ENCODE measurements at places on chromosomes 3 and 15.
A peak's percentile ranks its signal among the peaks of the same experiment; 100 is the strongest.

DNA sequence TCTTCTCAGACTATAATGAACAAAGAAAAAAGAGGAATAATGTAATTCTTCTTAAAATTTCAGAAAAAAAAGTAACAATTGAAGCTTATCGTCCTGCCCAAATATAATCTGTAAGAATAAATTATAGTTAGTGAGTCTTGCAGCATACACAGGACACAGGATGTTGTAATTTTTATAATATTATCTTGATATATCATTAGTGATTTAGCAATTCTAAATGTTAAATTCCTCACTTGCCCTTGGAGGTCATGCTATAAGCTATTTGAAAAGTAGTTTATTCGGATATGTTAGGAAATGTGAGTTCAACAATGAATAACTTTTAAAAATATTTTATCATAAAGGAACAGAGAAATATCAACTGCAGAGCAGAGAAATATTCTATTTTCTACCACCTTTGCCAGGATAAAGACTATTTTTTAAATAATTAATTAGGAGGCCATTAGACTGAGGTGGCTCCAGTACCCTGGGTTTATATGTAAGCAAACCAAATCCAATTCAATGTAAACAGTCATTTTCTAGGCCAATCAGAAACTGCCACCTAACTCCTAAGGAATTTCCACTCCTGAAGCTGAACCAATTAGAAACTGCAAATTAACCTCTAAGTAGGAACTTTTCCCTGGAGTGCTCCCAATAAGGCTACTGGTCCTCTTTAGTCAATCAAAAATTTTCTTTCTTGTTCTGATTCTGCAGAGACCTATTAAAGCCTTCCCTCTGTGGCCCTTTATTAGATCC lies 1109.3 kb downstream of the ROBO2 start:
- DNase-seq: no peak

DNA sequence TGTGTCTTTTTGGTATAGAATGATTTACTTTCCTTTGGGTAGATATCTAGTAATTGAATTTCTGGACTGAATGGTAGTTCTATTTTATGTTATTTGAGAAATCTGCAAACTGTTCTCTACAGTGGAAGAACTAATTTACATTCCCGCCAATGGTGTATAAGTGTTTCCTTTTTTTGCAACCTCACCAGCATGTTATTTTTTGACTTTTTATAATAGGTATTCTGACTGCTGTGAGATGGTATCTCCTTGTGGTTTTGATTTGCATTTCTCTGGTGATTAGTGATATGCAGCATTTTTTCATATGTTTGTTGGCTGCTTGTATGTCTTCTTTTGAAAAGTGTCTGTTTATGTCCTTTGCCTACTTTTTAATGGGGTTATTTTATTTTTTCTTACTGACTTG lies 607.2 kb downstream of the OTOL1 start:
- DNase-seq: no peak

GRCh38 chr3:168096210-168096652 lies 507 bp upstream of the GOLIM4 start:
- peak; percentile 98 for DNase-seq

DNA sequence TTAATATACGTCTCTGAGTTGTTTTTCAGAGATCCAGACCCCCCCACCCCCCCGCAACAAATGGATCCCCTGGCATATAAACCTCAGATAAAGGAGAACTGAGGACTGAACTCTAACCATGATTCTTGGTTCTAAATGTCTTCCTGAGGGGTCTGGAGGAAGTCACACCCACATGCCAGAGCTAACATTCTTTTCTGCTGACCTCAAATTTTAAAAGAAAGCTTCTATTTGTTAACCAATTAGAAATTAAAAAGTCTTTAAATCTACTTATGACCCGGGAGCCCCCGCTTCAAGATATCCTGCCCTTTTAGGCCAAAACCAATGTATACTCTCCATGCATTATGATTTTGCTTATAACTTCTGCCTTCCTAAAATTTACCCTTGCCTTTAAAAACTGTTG lies 188.3 kb downstream of the ECT2 start:
- DNase-seq: no peak

GRCh38 chr3:36734742-36735141 lies 29.6 kb downstream of the DCLK3 start:
- no peak for DNase-seq

- DNase-seq: no peak
These were observed 139.8 kb downstream of the DUT start for GRCh38 chr15:48471073-48471472.

GRCh38 chr3:124748560-124749198 lies 18.4 kb downstream of the UMPS start:
- DNase-seq: peak; percentile 37

DNA sequence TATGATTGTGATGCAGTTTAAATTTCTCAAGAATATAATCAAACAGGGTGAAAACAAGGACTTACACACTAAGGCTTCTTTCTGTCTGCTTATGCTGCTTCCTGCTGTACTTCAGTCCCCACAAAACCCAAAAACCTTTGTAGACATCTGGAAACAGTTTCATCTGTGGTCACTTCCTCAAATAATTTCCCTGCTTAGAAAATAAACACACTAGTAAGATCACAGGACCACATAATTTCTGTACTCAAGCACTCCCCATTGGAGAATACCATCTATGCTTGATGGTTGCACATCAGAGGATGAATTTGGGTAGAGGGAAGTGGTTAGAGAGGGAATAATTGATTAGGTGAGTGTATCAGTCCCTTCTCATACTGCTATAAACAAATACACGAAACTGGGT lies 266.2 kb downstream of the LSAMP start:
- DNase-seq: no peak

DNA sequence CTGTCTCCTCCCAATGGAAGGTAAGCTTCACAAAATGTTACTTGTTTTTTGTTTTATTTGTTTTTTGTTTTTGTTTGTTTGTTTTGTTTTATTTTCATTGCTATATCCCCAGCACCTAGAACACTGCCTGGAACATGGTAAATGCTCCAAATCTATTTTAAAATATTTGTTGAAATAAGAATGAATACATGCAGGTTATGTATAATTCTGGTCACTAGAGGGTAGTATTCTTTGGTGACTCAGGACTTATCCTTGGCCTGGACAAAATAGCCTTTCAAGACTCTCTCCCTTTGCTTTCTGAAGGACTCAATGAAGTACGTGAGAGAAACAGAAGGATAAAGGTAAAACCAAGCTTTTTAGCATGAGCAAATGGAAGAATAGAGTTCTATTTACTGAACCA lies 46.9 kb upstream of the PPP2R3A start:
- DNase-seq: peak; percentile 17

GRCh38 chr15:67834581-67835296 lies 5.1 kb downstream of the RNU6-1 start:
- DNase-seq: peak; percentile 49

- no peak for DNase-seq
These were observed 11.3 kb downstream of the NRROS start for GRCh38 chr3:196650740-196651311.

DNA sequence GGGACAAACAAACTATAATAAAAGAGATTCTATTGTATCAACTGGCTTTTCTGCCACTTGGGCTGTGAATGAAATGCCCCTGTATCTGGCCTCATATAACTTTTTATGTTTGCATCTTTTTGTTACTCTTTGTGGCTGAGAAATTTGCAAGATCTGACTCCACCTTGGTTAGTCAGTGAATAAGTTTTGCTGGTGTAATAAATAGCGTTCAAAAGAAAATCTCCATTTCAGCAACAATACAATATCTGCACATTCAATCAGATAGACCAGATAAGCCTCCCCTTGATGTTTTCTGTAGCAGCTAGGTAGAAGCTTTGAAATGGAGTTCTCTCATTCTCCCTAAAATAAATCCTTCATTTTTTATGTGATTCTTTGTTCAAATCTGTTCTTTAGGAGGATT lies 12.0 kb downstream of the TRAT1 start:
- DNase-seq: no peak

GRCh38 chr15:74773731-74774252 lies 8.1 kb upstream of the CSK start:
- DNase-seq: no peak

GRCh38 chr3:189084620-189085019 lies 87.2 kb upstream of the TPRG1 start:
- no peak for DNase-seq

DNA sequence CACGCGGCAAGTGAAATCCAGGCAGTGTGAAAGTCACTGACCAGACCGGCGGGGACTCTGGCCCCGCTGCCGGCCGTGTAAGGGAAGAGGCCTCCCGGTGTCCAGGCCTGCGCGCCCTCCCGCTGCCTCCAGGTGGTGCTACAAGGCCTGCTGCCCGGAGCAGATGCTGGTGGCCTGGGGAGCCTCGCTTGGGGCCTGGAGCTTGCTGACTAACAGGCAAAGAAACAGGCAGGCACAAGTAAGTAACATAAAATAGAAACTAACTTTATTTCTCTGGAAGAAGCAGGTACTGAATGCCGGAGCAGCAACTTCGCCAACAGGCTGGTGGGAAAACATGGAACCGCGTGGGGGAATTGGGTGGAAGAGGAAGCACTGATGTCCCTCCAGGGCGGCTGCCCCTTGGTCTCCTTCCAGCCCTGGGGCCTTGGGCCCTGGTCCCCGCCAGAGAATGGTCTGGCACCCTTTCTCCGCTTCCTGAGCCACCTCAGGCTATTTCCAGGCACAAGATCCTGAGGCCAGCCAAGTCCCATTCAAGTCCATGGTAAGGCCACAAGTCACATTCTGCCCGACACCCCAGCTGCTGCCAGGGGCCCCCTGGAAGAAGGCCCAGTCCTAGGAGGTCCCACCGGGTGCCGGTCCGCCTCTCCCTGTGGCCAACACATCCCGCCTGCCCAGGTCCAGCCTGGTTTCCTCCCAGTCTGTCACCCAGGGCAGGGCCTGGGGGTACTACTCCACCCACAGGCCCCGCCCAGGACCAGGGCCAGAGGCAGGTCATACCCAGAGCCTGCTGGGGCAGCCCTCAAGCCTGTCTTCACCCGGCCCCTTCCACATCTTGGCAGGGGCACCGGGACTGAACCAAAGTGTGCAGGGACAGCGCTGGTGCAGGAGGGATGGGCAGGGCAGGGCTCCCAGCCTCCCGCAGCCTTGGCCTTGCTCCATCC lies 45.0 kb downstream of the TNK2 start:
- DNase-seq: peak; percentile 86

DNA sequence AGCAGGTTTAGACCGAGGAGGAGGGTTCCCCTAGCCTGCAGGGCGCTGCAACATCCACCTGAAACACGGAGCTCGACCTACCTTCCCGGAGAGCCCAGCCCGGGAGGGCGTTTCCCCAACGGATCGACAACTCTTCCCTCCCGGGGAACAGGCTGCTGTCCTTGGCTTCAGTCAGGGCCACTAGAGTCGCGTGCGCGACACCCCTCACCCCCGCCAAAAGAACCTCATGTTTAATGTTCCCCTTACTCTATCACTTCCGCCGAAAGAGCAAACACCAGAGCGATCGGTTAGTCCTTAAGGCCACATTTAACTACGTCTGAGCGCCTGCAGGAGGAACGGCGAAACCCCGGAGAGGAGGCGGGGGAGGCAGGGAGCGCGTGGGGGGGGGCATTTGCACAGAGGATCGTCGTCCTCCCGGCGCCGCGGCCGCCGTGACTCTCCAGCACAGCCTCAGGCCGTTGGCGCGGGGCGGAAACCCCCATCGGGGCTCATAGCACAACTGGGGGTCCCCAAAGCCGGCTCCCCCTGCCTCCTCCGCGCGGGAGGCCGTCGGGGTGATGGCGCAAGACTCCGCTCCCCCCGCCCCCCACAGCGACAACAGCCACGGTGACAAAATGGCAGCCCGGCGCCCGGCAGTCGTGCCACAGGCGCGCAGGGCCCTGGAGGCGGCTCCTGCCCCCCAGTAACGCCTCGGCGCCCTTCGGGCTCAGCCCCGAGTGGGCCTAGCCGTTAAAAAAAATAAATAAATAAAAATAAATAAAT lies 3.2 kb downstream of the ANP32A start:
- DNase-seq: peak; percentile 60

GRCh38 chr3:64687781-64688604 lies at the start of gene ADAMTS9:
ADAMTS9 (minus strand) TSS chr3:64688000; CDS start chr3:64687657, 343 bp downstream.
- peak; percentile 31 for DNase-seq

GRCh38 chr3:196914866-196915265 lies 27.5 kb downstream of the NCBP2 start:
- no peak for DNase-seq

DNA sequence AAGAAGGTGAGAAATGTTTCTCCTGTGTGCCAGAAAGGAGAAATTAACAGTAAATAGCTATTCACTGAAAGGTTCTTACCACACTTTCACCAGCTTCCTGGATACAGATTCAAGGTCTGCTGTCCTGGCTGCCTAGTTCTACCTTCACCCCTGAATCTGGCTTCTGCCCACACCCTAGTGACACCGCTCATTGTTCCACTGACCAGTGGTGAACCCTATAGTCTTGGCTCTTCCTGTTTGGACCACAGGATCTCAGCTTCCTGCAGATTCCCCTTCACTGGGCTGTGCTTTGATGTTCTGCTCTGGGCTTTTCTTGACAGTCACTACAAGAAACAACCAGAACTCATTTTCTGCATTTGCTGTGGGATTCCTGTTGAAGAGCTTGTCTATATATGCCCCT lies 250.0 kb downstream of the XXYLT1 start:
- no peak for DNase-seq

GRCh38 chr3:71984843-71985613 lies 200.1 kb upstream of the PROK2 start:
- no peak for DNase-seq

GRCh38 chr3:171822431-171823106 lies 12.3 kb upstream of the PLD1 start:
- DNase-seq: peak; percentile 20

- DNase-seq: peak; percentile 27
These were observed 16.0 kb upstream of the GPR171 start for GRCh38 chr3:151219056-151219455.

DNA sequence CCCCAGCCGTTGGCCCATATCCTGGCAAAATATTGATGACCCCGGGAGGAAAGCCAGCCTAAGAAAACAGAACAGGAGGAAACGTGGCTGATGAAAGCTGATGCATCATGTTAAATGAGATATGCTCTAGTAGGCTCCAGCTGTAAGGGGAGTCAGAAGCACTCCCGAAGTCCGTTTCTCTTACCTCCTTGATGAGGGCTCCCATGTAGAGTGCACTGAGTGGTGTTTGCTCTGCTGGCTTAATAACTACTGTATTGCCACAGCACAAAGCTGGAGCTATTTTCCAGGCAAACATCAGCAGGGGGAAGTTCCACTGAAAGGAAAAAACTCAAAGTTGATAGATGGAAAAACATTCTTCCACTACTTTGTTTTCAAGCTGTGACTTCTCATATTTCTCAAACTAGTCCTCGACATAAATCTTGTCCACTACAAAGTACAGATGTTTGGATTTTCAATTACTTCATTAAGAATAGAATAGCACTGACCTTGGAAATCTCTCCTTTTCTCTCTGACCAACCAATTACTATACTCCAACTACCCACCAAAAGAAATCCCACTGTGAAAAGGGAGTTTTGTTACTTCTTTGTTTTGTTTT lies 72.7 kb downstream of the ALDH1A2 start:
- DNase-seq: no peak

DNA sequence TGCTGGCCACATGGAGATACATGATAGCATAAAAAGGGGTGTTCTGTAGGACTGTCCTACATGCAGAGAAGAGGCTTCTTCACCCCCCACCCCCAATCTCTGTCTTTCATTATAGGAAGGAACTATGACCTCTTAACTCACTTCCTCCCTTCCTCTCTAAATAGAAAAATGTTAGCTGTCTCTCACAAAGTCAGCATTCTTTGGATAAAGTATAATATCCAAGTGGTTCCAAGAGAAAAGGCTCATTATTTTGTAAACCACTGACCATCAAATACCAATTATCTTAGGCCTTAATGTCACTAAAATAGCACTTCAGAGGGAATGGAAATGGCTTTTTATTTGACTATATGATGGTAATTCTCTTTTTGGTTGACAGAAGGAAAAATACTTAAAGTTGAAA lies 95.3 kb upstream of the SLC2A2 start:
- DNase-seq: no peak

- DNase-seq: no peak
These were observed 33.0 kb downstream of the SLC12A6 start for GRCh38 chr15:34304613-34305012.
